Suppressor macrophage treated with lipopolysaccharide for 1 hour (primary cell): ENCODE measurements at places on chromosomes 13 and 19.

- no peak for DNase-seq
These were observed 112.3 kb downstream of the MIPEP start for GRCh38 chr13:23776698-23777574.

- no peak for DNase-seq
These were observed 535 bp downstream of the COL5A3 start for GRCh38 chr19:10009714-10010224.

GRCh38 chr13:33945477-33945876, 127.5 kb downstream of the RFC3 start:
- no peak for DNase-seq

- DNase-seq, result no peak
These were observed 6.0 kb downstream of the SIGLEC11 start for GRCh38 chr19:49954933-49955332.

GRCh38 chr19:8004723-8005513, 523 bp downstream of the ELAVL1 start:
- peak; percentile 38 for DNase-seq

DNA sequence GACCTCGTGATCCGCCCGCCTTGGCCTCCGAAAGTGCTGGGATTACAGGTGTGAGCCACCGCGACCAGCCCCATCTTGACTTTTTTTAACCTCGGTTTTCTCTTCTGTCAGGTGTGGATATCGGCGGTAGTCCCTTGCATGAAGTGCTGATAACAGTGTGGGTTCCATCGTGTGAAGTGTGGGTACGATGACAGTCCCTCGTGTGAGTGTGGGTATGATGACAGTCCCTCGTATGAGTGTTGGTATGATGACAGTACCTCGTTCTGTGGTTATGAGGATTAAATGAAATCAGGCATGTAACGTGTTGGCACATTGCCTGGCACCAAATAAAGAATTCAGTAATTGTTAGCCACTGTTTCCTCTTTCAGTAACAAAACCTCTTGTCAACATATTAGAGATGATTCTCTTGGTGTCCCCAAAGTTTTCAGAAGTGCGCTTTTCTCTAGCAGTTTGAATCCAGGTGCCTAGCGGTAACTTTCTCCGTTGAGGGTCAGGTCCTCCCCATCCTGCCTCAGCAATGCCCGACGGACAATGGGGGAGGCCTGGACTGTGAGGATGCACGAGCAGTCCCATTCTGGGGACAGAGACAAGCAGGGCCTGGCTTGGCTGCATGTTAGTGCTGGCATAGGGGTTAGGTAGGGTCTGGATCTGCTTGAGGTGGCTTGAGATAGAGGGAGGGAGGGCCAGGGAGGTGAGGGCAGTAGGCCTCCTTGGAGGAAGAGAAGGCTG, 15.3 kb downstream of the GATAD2A start:
- peak; percentile 30 for DNase-seq

GRCh38 chr13:39575641-39576238, 27.3 kb downstream of the LHFPL6 start:
- no peak for DNase-seq
